H54 (cell line): ENCODE measurements at places on chromosomes 3 and 15.

GRCh38 chr3:177830411-177830849 lies 633.1 kb upstream of the TBL1XR1 start:
- no peak for DNase-seq

GRCh38 chr15:34018021-34018645 lies 20.9 kb downstream of the AVEN start:
- DNase-seq: no peak

GRCh38 chr3:143897576-143898295 lies 49.5 kb upstream of the SLC9A9 start:
- no peak for DNase-seq

DNA sequence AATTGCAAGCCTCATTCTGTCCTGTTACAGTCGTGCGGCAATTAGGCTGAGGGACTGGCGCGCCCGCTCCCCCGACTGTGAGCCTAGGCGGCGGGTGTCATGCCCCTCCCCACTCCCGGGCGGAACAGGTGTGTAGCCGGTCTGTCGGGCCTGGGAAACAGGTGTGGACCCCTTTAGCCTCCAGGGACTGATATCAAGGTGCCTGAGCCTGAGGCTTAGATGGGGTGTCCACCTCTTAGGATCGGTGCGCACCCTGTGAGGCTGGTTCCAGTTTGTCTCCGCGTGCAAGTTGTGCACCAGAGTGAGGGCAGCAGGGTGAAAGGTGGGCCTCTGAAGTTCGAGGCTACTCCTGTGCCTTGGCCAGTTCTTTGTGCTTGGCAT lies 686 bp downstream of the VPS8 start:
- DNase-seq: no peak

DNA sequence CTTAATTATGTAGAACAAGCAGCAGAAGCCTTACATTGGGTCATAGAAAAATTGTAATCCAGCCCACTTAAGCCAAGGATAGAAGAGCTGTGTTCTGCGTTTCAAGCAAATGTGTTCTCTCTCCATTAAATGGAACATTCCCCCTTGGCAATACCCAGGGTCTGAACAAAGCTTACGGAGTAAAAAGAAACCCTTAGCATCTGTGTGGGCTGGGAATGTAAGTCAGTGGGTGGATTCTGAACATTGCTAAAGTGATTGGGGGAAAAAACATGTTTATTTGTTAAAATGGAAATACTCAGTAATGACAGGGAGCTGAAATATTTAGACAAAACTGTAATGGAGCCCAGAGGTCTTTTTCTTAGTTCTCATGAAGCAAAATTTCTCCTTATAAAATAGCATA lies 147.4 kb downstream of the DUT start:
- DNase-seq: no peak
